ENCODE measurements at places on chromosomes 7 and 10.

DNA sequence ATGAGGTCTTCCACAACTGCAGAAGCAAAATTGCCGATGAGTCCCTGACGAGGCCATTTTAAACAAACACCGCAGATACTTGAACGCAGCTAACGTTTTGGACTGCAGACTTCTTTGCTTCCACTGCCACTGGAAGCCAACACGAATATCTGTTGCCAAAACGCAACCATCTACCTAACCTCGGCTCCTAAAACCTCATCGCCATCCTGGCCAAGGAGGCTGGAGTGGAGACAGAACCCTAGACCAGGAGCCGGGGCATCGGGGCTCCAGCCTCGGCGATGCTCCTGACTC, 493 bp downstream of the WDR91 start:
- DNase-seq = peak; percentile 41

GRCh38 chr10:103502849-103503660, 9.6 kb downstream of the NEURL1 start:
- DNase-seq = no peak

DNA sequence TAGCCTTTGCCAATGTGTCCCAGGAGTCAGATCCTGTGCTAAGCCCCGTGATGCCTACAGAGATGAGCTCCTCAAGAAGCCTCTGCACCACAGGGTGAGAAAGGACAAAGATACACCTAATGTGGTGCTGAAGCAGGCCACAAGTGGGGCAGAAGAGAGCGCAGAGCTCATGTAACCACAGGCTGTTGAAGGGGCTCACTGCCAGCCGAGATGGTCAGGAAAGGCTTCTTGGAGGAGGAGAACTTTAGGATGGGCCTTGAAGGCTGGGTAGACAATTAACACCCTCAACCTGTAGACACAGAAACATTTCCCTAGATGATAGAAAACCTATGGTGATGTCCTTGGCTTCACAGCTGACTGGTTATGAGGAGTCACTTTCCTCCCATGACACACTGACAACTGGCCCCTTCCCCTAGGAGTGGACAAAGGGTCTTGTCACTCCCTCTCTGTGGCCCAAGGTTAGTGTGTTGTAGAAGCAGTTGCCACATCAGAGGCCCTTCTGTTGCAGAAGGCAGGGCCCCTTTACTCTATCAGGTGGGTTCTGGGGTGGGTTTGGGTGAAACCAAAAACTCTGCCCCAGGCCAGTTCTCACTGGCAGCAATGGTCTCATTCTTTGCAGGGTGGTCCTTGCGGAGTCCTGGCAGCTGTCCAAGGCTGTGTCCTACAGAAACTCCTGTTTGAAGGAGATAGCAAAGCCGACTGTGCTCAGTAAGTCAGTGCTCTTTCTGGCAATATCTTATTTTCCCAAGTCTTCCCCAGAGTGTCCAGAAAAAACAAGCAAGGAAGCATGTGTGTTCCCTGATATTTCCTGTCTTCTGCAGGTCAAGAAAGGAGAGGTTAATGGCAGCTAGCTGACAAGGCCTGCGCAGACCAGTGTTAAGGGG, 69.2 kb downstream of the MINDY4 start:
- no peak for DNase-seq

GRCh38 chr10:89795840-89796239, 94.5 kb downstream of the KIF20B start:
- no peak for DNase-seq

DNA sequence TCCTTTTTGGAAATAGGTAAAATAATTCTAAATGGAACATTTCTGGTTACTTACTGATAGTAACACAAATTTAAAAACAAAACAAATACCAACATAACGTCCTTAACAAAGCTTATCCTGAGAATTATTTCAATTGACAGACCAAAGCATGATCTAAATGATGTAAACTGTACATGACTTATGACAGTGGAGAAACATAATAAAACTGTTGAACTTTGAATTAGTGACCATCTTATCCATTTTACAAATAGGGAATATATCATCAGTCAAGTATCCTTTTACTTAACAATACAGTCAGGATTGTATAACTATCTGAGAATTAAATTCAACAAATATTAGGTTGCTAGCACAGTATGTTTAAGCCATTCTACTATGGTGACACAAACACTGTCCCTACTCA, 2.4 kb downstream of the IPMK start:
- DNase-seq = no peak

DNA sequence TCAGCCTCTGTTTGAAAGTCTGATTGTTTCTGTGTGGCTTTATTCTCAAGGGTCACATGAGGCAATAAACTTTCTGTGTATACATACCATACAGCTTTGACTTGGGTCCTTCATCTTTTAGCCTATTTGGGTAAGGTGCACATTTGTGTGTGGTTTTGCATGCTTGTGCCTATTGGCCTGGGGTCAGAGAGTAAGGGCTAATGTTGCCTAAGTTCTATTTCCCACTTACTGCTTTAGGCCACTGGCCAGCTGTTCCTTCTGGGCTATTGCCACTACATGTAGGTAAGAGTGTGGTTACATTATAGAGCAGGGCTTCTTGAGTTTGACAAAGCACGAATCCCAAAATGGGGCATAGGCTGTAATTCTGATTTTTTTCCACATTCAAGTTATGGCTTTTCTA, 21.8 kb downstream of the BBIP1 start:
- no peak for DNase-seq

DNA sequence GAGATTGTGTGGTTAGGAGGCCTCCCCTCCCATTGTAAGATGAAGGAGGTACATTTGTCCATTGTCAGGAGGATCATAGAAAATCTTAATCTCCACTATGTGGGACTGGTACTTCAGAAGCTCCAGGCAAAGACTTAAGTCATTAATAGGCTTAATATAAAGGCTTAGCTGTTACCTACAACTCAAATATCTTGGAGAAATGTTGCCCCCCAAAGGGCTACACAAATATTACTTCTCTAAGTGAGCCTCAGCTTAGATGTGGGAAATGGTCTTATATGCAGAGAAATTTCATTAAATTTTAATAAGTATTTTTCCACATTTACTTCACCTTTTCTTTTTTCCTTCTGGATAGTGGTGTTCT, 27.2 kb downstream of the TAS2R41 start:
- no peak for DNase-seq

- no peak for DNase-seq
Measured at GRCh38 chr7:139630643-139631519, 107.4 kb downstream of the CLEC2L start.

DNA sequence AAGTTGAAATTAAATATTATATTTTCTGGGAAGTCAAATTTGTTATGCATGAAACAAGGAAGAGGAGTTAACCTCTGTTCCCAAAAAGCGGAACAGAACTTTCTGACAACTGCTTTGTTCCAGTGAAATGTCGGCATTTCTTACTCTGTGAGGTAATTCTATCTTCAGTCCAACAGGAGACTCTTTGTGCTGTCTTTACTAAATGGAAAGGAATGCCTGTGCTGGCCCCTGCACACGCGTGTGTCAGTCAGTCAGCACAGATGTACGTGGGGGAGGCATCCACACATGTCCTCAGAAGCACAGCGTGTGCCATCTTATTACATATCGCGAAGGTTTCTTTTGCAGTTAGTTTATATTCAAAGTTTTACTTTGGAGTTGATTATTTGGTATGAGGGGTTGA, 37.5 kb downstream of the NET1 start:
- DNase-seq = peak; percentile 64

DNA sequence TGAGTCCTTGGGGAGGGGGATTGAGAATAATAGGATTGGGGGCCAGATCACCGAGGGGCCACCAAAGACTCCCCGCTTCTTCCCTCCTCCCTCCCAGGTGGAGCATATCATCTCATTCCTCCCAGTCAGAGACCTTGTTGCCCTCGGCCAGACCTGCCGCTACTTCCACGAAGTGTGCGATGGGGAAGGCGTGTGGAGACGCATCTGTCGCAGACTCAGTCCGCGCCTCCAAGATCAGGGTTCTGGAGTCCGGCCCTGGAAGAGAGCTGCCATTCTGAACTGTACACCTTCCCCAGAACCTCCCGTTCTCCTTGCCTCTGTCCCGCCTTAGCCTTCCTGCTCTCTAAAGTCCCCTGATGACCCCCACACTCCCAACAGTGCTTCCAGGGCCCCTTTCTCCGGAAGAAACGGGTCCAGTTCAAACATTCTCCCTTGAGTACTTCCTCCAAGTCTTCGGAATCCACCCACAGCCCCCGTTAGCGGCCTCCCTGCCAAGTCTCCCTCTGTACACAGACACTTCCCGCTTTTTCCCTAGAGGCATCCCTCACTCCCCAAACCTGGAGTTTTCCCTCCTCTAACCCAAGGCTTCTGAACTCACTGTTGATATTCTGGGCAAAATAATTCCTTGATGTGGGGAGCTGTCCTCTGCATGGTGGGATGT, 4.1 kb downstream of the FBXO24 start:
- DNase-seq = no peak

- DNase-seq = no peak
Measured at GRCh38 chr7:1948887-1949680, 279.0 kb downstream of the ELFN1 start.

GRCh38 chr7:143257501-143257900, 5.7 kb upstream of the GSTK1 start:
- no peak for DNase-seq

- no peak for DNase-seq
Measured at GRCh38 chr10:47369251-47369894, 14.7 kb downstream of the ZNF488 start.

DNA sequence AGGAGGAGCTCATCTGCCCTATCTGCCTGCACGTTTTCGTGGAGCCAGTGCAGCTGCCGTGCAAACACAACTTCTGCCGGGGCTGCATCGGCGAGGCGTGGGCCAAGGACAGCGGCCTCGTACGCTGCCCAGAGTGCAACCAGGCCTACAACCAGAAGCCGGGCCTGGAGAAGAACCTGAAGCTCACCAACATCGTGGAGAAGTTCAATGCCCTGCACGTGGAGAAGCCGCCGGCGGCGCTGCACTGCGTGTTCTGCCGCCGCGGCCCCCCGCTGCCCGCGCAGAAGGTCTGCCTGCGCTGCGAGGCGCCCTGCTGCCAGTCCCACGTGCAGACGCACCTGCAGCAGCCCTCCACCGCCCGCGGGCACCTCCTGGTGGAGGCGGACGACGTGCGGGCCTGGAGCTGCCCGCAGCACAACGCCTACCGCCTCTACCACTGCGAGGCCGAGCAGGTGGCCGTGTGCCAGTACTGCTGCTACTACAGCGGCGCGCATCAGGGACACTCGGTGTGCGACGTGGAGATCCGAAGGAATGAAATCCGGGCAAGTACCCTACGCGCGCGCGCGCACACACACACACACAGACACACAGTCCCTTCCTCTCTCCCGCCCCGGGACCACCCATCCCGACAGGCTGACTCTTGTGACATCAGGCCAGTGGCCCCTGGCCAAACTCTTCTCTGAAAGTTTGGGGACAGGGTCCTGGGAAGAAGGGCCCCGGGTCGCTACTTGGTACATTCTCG, 538 bp downstream of the TRIM8 start:
- DNase-seq = no peak

- no peak for DNase-seq
Measured at GRCh38 chr10:111748184-111748583, 435.4 kb downstream of the GPAM start.

GRCh38 chr7:134771111-134771510, 8.3 kb upstream of the CALD1 start:
- DNase-seq = no peak

DNA sequence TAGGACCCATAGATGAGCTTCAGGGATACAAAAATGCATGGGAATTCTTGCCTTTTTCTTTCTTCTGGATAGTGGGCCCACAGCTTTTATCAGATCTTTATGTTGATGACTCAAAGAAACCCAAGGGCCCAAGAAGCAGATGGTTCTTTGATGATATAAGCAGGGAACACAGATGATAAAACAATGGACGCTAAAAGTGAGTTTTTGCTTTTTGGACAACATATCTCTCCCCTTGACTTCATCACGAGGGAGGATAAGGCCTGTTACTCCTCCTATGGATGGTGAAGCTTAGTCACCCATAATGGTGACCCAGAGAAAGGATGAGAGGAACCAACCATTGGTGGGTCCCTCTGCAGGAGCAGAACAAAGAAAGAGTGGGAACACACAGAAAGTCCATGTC, 6.5 kb upstream of the OGA start:
- DNase-seq = no peak

GRCh38 chr10:110335314-110336064, 30.8 kb upstream of the SMNDC1 start:
- no peak for DNase-seq

- DNase-seq = no peak
Measured at GRCh38 chr7:93161181-93161762, 13.1 kb upstream of the SAMD9L start.

DNA sequence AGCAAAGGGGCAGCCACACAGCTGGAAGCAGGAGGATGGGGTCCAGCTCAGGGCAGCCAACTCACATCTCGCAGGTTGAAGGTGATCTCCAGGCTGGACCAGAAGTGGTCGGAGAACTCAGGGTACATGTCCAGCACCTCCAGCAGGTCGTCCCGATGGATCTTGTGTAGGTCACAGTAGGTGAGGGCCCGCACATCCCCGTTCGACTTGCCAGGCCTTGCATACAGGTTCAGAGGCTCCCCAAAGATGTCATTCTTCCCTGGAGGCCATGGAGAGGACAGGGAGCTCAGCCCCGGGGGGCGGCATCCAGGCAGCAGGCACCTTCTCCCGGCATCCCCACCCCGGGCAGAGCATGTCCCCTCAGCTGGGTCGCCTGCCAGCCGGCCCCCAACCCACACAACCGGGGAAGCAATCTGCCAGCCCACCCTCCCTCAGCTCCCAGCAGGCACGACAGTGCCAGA, 29.3 kb downstream of the KCNH2 start:
- DNase-seq = no peak

GRCh38 chr10:117168729-117169128, 28.6 kb upstream of the KCNK18 start:
- no peak for DNase-seq

DNA sequence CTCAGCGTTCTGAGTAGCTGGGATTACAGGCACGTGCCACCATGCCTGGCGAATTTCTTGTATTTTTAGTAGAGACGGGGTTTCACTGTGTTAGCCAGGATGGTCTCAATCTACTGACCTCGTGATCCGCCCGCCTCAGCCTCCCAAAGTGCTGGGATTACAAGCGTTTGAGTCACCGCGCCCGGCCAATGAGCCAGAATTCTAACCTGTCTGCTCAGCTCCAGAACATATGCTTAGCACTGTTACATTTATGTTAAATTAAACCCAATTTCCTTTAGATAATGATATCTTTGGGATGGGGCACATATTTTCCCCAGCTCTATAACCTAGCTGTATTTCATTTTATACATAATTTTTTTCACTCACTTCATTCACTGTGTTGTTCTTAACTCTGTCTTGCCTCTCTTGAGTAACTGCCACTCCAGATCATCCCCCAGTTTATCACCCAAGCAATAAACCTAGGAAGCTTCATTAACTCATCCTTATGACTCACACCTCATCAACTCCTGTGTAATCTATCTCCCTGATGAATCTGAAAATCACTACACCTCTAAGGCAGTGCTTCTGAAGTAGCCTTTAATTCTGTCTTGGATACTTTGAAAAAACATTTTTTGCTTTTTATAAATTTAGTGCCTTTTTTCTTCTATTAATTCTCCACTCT, 559.7 kb upstream of the ZWINT start:
- no peak for DNase-seq

DNA sequence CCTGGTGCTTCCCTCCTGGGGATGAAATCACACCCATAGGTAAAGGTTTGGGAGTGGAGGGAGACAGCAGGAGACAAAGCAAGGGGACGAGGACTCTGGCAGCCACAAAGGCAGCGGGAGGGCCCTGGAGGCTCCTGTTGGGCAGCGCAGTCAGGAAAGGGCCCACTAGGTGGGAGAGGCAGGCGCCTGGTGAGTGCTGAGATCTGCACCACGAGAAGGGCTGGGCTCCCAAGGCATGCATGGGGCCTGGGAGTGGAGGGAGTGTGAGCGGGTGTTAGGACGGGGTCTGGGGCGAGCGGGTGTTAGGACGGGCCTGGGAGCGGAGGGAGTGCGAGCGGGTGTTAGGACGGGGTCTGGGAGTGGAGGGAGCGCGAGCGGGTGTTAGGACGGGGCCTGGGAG, 13.0 kb downstream of the GET4 start:
- no peak for DNase-seq

All from AG08395 (cell line).